ENCODE measurements at places on chromosomes 13 and 19.

- DNase-seq: no peak
Measured at GRCh38 chr19:7428651-7429113, 60.2 kb downstream of the PEX11G start.

DNA sequence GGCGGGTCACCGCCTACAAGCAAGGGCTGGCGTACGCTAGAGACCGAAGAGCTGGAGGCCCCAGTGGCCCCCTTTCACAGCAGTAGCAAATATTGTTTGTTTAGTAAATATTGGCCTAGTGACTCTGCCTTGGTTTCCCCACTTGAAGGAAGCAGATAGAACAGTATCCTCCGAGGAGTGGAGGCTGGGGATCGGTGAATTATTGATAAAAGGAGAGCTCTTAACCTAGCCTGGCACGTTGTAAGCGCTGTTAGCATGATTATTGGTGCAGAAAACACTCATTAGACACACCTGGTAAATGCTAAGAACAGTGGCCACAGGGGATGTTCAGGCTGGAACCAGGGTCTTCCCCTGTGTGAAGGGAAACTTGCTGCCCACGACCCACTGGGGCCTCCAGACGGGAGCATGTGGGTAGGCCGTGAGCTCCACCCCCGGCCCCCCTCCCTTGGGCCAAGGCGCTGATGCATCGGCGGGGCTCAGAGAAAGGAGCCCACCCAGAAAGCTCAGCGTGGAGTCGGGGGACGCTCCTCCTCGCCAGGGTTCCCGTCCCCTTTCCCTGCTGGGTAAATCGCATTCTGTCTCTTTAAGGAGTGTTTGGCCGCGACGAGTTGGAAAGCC lies 2.3 kb downstream of the IER2 start:
- DNase-seq: no peak

GRCh38 chr13:45472171-45472705 lies 7.5 kb downstream of the COG3 start:
- DNase-seq: no peak

DNA sequence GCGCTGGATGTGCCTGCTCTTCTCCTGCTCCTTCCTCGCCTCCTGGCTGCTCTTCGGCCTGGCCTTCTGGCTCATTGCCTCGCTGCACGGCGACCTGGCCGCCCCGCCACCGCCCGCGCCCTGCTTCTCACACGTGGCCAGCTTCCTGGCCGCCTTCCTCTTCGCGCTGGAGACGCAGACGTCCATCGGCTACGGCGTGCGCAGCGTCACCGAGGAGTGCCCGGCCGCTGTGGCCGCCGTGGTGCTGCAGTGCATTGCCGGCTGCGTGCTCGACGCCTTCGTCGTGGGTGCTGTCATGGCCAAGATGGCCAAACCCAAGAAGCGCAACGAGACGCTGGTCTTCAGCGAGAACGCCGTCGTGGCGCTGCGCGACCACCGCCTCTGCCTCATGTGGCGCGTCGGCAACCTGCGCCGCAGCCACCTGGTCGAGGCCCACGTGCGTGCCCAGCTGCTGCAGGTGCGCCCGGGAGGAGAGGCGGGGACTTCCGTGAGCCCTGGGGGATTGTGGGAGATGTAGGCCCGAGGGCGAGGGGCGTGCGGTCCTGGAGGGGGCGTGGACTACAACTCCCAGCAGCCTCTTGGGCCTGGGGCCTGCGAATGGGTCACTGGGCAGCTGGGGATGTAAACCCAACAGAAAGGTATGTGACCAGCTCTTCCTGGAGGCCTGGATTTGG lies 6.7 kb downstream of the KCNJ14 start:
- no peak for DNase-seq

DNA sequence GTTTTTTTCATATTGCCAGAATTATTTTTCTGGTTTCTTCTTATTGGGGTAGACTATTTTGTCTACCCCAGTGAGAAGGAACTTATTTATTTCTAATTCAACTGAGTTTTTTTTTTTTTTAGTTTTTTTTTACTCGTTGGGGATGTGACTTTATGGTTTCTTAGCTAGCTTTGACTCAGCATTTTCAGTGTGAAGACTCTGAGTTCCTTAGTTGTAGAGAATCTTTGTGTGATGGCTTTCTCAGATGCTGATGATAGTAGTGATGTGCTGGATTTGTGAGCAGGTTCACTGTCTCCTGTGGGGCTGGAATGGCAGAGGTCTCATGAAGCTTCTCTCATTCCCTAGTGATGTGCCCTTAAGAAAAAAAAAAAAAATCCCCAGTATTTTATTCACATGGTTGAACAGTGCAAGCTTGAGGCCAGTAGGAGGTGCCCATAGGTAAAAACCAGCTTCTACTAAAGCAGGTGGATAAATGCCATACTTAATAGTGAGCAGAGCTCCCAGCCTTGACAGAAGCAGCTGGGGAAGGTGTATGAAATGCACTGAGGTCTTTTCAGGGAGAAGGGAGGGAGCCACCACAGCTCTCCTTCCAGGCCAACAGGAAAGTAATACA lies 106.2 kb upstream of the KLF5 start:
- DNase-seq: no peak

- no peak for DNase-seq
Measured at GRCh38 chr13:58998716-58999115, 1165.0 kb downstream of the DIAPH3 start.

DNA sequence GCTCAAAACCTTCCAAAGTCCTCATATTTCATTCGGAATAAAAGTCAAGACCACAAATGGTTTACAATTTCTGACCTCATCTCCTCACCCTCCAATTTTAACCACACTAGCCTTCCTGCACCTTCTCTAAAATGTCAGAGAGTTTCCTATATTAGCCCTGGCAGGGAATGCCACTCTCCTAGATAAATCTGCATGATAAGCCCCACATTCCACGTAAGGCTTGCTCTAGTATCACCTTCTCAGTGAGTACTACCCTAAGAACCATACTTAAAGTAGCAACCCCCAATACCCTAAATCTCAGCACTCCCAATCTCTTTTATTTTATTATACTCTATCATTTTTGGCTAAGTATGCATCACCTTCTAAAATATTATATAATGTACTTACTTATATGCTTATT lies 100.5 kb upstream of the SLITRK5 start:
- DNase-seq: no peak

DNA sequence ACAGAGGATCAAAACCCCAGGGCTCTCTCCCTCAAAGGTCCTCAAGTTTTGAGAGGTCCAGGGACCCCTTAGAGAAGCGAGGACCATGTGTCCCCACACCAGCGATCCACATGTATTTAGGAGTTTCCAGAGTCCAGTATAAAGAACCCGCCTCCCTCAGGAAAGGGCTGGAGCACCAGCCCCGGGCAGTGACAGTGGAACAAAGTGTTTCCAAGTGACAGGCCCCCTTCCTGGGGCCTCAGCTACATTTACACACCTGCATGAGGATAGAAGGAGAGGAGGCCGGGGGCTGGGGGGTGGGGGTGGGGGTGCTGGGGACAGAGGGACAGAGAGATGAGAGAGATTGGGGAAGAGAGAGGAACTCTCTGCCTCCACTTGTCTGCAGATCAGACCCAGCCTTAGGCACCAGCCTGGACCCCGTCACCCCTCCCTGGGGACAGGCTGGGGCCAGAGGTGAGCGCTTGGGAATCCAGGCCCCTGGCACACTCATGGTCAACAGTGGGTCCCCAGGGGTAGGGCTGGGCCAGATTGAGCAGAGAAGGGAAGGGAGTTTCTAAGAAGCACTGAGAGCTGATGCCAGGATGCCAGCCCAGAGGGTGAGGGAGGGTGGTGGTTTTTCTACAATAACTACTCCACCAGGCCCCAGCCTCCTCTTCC lies 802 bp downstream of the BCAM start:
- DNase-seq: no peak

- DNase-seq: no peak
Measured at GRCh38 chr19:47539747-47540311, 25.0 kb upstream of the NAPA start.

GRCh38 chr19:58518256-58519086 lies 1.1 kb downstream of the ZBTB45 start:
- DNase-seq: no peak

DNA sequence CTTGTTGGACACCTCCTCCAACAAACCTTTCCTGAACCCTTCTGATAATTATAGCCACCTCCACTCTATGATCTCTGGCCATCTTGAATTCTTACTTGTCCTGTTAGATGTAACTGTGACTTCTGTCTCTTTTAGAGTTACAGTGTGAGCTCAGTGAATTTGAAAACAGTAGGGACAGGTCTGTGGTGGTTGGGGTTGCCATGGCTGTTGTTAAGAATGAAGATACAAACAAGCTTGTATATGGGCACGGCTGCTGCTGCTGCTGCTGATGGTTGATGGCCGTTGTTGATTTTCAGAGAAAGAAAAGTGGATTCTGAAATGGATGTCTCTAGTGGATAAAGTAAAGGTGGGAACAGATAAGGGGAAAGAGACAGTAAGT lies 101.5 kb downstream of the STARD13 start:
- no peak for DNase-seq

DNA sequence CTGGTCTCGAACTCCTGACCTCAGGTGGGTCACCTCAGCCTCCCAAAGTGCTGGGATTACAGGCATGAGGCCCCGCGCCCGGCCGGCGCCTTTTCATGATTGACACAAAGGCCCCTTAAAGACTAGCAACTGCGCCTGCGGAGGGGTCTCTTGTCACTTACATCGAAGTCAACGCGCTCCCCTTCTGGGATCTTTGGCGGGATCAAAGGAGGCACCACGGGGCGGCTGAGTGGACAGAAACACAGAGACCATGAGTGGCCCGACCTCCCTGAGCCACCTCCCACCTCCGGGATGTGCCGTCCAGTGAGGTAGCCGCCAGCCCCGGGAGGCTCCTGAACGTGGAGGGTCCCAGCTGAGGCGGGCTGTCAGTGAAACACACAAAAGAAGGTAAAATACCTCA lies 7.3 kb downstream of the TNNT1 start:
- DNase-seq: no peak

DNA sequence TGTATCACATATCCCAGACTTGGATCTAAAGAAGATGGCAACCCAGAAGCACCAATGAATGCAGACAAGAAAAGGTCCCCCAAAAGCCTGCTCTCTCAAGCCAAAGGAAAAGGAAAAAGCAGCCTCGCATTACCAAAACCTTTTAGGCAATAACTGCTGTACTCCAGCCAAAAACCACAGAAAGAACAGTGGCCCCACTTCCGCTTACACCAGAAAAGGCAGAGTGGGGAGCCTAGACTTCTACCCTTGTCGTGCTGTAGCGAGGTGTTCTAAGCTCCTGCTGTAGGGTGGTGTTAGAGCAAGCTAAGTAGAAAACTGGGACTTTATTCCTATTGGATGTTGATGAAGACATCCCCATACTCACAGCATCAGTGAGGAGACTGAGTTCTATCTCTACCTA lies 244.0 kb upstream of the RXFP2 start:
- no peak for DNase-seq

DNA sequence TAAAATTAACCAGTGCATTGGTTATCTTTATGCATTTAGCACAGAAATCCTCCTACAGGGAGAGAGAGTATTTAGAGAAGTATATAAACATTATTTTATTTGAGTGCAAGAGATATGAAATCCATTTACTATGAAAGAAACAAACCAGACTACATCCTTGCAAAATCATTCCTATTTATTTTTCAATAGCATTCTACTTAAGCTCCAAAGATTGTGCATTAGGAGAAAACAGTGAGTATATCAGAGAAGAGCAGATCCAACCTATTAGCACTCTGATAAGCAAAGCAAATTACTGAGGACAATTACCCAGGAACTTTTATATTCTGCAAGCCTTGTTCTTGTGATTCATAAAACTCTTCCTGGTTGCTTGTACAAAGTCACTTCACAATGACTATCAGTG lies 256.1 kb downstream of the FGF14 start:
- no peak for DNase-seq

DNA sequence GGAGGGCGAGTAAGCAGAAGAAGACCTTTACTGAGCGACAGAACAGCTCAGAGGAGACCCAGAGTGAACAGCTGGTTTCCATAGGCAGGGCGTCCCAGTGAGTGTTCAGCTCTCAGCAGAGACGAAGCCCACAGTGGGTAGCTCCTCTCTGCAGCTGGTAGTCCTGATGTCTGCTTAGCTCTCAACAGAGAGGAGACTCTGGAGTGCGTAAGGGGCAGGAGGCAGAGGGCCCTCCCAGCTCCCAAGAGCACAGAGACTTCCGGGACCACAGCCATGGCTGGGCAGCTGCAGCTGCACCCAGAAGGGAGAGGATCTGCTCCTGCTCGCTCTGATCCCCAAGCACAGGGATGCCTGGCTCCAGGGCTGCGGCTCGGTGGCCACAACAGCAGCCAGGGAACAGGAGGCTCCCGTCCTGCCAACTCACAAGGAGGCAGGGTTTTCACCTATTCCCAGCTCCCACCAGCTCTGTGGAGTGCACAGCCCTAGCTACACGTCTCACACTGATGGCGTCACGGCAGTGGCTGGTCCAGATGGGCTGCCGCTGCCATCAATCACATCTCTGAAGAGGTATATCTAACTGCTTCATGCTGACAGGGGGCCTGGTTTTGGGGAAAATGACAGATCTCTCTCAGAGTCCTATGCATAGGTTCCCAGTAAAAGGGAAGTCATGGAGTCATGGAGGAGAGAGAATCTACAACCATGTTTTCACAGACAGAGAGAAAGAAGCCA lies 2660.1 kb upstream of the PCDH20 start:
- no peak for DNase-seq

DNA sequence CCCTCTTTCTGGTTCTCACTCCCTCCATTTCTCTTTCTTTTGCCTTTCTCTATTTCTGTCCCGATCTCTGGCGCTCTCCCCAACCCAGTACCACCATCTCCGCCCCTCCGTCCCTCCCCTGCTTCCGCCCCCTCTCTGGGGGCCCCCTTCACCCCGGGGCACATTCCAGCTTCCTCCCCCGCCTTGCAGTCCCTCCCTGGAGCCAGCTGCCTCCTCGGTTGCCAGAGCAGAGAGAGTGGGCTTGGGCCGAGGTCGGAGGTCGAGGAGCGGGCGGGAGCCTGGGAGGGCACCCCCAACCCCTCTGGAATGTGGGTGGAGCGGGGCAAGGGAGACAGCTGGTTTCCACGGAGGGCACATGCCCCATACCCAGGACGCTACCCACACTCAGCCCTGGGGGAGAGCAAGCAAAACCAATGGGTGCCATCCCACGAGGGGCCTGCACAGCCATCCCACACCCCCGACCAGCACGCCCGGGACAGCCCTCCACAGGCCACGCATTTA lies 6.5 kb upstream of the CIRBP start:
- DNase-seq: no peak

DNA sequence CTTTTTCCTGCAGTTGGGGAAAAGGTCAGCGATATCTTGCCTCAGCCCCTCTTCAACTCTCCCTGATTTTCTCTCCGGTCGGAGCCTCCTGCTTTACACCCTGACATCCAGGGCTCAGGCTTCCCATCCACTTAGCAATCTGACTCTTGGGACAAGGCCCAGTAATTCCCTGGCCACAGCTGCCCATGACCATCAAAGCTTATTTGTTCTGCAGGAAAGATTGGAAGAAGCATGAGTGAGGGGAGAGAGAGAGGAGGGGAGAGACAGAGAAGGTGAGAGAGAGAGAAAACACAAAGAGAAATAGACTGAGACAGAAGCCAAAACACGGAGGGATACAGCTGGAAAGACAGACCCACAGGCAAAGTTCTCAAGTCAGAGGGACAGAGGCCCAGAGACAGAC lies 13.7 kb downstream of the SYT3 start:
- DNase-seq: no peak

Data from GM13976 (cell line).